Stimulated activated CD8-positive, alpha-beta memory T cell treated with anti-CD3 and anti-CD28 coated beads, Interleukin-12 subunit alpha, Interleukin-12 subunit beta, amount 100 ng/mL, for 4 hours (primary cell): ENCODE measurements at places on chromosomes 16 and 17.

DNA sequence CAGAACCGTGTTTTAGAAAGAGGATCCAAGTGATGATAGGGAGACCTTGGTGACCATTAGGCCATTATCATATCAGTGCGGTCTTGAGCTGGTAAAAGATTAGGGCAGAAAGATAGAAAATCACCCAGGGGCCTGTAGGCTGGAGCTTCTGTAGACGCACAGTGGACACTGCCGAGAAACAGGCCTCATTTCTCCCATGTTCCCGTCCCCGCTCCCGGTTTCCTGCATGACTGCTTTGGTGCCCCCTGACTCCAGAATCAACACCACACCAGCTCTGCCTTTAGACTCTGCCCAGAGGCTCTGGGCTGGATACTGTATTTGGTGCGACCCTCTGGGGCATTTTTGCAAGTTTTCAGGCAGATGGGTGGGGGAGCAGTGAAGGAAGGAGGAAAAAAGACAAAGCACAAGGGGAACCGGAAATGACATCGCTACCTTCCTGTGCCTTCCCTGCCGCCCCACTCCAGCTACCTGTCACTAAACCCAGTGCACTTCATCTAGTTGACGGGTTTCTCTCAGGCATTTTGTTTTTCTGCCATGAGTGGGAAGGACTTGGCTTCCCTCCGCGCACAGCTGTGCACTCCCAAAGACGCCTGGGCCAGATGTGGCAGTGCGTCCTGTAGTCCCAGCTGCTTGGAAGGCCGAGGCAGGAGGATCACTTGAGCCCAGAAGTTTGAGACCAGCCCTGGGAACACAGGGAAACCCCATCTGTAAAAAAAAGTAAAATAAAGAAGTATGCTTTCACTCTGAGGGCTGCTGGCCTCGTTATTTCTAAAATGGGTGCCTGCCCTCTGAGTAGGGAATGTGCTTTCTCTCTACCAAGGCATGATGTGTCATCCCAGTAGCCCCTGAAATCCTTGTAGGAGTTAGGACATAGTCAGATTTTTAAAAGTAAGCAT, 214.1 kb downstream of the RPTOR start:
- DNase-seq, result no peak

DNA sequence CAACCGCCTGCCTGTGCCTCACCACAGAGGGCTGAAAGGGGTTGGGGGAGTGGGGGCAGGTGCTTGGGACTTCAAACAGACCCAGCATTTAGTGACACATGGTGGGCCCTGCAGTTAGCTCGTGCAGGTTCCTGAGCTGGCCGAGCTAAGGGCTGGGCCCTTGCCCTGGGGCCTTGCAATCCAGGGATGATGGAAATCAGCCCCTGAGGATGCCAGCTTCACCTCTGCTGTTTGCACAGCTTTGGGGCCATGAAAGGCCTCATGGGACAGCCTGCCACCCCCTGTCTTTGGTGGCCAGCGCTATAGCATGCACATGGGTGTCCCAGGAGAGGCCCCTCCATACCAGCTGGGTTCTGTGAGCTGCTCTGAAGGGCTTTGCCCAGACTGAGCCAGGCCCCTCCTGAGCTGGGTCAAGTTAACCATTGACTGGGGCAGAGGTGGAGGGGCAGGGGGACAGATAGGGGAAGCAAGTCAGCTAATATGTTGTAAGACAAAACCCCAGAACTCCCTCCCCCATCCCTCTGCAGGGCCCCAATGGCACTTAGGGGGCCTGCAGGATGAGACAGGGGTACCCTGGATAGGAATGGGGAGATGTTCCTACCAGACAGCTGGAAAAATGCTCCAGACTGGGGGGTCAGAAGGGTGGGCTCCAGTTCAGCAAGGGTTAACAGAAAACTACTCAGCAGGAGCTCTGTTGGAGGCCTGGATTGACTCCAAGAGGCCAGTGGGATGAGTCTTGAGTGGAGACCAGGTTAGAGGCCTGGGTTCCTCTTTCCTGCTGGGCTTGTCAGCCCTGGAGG, 692 bp downstream of the PRR15L start:
- DNase-seq, result no peak

DNA sequence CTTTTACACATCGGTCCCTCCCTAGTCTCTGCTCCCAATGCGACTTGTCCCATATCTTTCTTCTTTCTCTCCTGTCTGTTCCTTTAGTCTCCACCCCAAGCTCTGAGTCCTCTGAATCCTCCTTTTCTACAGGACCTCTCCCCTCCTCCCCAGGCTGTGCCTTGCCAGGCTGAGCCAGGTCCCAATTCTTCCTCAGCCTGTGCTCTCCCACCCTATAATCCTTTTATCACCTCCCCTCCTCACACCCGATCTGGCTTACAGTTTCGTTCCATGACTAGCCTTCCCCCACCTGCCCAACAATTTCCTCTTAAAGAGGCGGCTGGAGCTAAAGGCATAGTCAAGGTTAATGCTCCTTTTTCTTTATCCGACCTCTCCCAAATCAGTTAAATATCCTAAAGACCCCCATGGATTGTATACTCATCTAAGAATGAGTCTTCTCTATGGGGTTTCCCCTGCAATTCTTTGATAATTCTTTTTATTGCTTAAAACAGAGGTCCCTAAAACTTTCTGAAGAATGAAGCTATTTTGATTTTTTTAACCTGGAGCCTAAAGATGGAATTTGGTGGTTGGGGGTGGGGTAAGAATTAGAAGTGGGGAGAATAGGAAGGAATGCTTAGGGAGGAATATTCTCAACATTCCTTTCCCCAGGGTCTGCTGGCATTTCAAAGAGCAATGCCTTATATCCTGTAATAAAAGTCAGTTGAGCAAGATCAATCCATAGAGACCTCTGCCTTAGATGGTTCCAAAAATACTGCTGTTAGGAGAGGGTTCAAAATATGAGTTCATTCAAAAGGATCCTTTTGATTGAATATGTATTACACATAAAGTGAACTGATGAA, 102.8 kb downstream of the MYO1D start:
- DNase-seq, result no peak

- DNase-seq, result no peak
These were observed 19.0 kb downstream of the USP32 start for GRCh38 chr17:60372790-60373483.

DNA sequence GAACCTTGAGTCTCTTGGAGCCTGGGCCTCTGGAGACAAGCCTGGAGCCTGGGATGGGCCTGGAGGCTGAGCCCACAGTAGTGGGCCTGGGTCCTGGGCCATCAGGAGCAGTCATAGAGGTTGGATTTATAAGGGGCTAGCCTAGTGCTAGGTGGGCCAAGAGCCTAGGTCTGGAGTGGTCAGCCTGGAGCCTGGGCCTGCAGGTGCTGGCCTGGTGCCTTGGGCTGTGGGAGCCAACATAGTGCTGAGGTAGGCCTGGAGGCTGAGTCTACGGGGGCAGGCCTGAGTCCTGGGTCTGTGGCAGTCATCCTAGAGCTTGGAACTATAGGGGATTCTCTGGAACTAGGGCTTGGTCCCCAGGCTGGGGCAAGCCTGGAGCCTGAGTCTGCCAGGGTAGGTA, 414.1 kb downstream of the XYLT1 start:
- DNase-seq, result no peak

DNA sequence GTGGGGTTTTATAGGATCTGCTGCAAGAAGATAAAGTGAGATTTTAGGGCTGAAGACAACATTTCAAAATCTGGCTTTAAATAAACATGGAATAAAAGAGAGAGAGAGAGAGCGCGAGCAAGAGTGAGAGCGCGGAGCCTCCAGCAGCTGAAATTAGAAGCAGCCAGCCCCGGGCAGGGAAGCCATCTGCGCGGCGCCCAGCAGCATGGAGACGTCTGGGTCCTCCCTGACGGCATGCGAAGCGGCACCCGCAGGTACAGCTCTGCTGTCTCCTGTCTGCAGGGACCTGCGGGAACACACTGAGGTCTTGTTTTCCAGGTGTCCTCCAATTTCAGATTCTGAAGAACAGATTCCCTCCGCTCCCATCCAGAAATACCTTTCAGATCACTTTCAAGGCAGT, 7.9 kb upstream of the BAIAP2 start:
- no peak for DNase-seq

DNA sequence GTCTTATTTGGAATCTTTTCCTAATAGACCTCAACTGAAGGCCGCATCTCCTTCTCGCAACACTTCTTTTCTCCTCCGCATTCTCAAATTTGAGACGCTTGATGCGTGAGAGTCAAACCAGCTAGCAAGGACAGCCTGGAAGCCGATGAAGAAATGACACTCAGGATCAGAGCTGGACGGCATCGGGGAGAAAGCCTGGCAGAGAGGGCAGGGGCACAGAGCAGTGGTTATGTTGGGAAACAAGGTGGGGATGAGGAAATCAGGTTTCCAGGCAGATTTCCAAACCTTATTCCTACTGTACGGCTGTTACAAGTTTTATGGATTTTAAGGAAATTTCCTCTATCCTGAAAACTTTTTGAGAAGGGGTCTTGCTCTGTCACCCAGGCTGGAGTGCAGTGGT, 164.6 kb upstream of the RPH3AL start:
- DNase-seq, result no peak

- DNase-seq, result no peak
These were observed 298.3 kb upstream of the XYLT1 start for GRCh38 chr16:17769065-17769464.

DNA sequence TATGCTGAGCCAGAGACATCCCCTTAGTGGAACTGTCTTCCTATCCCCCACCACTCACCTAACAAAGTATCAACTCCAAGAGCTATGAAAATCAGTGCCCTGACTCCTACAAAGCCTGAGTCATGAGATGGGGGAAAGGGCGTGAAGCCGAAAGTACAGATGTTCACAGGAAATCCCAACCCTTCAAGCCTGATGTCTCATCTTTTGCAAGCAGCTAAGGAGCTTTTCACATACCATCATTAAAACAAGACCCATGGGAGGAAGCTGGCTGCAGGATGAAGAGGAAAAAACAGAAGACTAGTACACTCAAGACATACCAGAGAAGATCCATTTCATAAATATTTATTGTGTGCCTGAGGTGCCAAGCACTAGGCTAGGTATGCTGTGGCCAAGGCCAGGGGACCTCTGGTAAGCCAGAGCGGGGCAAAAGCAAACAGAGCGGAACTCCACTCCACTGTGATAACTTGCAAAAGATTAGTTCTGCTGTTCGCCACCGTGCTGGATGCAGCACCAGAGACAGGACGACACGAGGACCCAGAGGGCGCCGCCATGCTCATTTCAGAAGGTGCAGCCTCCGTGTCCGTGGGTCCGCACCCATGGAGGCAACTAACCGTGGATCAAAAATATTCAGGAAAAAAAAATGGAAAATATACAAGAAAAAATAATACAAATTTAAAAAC, 4.5 kb upstream of the MNT start:
- no peak for DNase-seq
